T-helper 1 cell treated with Interleukin-12 subunit alpha and Interleukin-12 subunit beta and Interleukin-4 antibody, amounts not matched to agents 30 ng/mL and 1 ng/mL, for 36 hours (primary cell): ENCODE measurements at places on chromosomes 4 and X. TPM values are rescaled to one million over a fixed set of nuclear protein-coding genes. Genes with fewer than 3 reads are reported as not detected.

Gene PABPC1L2A
- not detected in 2 replicates for total RNA-seq

Gene HELT
- not detected in 2 replicates for total RNA-seq

Gene PDGFC
- total RNA-seq = not detected in 2 replicates

Gene GNRHR
- total RNA-seq = not detected in 2 replicates

Gene CT47C1
- total RNA-seq = not detected in 2 replicates

Gene ERAS
- not detected in 2 replicates for total RNA-seq
